ENCODE measurements at places on chromosomes 1 and 21.

- DNase-seq, result peak; percentile 60
Measured at GRCh38 chr1:156160743-156161171, 7.4 kb downstream of the SEMA4A start.

GRCh38 chr1:145886390-145886789, 724 bp upstream of the ANKRD35 start:
- DNase-seq, result no peak

- no peak for DNase-seq
Measured at GRCh38 chr21:45012662-45013259, 61.6 kb upstream of the ADARB1 start.

DNA sequence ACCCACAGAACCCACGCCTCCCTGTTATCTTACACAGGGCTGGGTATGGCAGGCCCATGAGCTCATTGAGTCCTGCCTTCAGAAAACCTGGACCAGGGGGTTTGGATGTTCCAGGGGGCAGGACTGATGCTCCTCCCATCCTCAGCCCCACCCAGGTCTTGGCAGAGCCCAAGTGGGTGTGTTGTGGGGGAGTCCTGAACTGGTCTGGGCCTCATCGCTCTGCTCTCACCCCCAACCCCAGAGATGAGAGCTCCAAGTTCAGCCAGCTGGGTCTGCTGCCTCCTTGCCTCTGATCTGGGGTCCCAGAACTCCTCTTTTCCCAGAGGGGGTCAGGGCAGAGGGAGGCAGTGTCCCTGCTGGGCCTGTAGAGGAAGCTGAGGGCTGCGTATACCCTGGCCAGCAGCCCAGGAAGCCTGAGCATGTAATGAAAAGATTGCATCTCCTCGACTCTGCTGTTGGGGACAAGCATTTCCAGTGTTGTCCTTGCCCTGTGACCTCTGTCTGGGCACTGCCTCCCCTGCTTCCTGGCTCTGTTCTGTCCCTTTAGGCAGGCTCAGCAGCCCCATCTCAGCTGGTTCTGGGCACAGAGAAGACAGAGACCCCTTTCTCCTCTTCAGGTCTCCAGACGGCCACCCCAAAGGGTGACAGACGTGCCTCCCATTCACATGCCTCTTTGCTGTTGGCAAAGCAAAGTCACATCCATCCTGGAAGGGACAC, 54.7 kb upstream of the EPS8L3 start:
- no peak for DNase-seq

- no peak for DNase-seq
Measured at GRCh38 chr1:200903793-200904192, 9.1 kb downstream of the INAVA start.

GRCh38 chr1:11180342-11180744, 8.8 kb upstream of the ANGPTL7 start:
- no peak for DNase-seq

DNA sequence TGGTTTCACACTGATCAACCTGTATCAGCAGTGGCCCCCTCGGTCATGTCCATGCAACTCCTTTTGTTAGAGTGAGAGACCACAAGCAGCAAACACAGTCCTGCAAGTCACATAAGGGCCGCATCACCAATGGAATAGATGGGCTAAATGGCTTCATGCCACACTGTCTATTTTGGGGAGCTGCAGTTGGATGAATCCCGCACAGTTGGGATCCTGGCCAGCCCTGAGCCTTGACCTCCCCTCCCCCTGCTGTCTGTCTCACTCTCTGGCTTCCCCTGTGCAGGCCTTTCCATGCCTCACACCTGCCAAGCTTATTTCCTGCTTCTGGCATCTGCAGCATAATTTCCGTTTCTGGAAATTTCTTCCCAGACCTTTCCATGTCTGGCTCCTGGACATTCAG, 57.0 kb downstream of the CNIH3 start:
- DNase-seq, result no peak

- DNase-seq, result no peak
Measured at GRCh38 chr1:147840909-147841308, 61.7 kb upstream of the GJA8 start.

DNA sequence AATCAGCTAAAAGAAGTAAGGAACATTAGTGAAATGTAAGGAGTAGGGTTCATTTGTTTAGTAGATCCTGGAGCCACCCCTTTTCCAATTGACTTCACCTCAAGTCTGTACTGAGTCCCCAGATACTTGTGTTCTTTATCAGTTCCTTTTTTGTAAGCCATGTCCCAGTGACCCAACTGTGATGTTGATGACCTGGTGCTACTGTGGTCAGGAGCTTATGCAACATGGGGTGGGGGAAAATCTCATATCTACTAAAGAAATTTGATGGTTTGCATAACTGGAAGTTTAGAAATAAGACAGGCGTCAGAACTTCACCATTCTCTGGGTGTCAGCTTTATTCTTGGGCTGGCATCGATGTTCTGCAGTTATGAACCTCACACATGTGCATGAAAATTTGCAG, 120.5 kb downstream of the LRRC7 start:
- DNase-seq, result no peak

GRCh38 chr1:26364956-26365355, 7.6 kb downstream of the ZNF683 start:
- DNase-seq, result no peak

DNA sequence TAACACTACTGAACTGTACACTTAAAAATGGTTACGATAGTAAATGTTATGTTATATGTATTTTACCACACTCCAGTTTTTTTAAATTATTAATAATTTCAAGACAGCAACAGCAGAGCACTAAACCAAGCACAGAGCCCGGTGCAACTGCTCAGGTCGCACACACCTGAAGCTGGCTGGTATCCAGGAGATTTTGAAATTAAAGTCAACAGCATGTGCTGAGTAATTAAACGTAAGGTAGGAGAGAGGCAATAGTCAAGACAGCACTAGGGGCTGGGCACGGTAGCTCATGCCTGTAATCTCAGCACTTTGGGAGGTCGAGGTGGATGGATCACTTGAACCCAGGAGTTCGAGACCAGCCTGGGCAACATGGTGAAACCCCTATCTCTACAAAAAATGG, 35.1 kb upstream of the SLC30A10 start:
- no peak for DNase-seq

GRCh38 chr1:159928491-159929050, 3.3 kb upstream of the TAGLN2 start:
- no peak for DNase-seq

DNA sequence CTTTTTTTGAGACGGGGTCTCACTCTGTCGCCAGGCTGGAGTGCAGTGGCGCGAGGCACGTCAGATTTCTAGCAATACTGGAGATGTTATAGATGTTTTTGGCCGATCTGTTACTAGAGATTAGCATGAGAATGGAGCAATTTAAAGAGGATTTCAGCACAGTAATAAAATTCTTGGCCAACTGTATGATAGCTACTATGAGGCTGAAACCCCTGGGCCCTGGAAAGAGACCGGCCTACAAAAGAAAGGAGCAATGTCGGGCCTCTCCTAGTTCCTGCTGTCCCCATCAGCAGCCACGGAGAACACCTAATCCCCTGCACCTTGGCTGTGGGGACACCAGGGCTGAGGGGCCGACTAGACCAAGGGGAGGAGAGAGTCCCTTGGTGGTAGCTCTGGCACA, 9.5 kb upstream of the GNPAT start:
- DNase-seq, result no peak

- no peak for DNase-seq
Measured at GRCh38 chr1:8671306-8671917, 146.0 kb downstream of the RERE start.

DNA sequence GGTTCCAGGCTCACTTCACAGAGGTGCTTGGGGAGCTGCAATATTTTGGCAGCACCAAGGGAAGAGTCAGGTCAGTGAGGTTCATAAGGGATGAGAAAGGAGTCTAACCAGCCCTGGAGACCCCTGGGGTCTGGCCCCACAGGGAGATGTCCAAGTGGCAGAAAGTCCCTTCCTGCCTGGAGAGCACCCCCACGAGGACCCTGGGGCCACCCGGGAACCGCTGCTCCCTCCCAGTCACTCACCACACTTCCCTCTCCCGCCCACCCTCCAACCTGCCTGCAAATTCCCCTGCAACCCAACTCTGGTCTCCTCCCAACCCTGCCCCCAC, 6.5 kb upstream of the ITGB2 start:
- DNase-seq, result no peak

DNA sequence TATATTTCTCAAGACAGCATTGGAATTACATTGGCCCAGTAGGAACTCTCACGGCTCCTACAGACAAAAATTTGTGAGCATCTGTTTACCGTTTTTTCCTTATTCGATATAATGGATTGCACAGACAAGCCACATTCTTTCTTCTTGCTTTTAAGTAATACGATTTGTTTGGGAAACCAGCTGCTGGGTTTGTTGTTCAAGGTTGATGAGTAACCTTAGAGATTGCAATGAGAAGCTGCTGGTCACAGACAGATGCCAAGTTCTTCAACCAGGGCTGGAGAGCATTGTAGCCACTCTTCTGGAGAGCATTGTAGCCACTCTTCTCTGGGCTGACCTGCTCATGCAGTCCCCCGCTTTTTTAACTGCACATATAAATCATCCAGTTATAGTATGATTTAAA, 1.4 kb upstream of the MIA3 start:
- no peak for DNase-seq

DNA sequence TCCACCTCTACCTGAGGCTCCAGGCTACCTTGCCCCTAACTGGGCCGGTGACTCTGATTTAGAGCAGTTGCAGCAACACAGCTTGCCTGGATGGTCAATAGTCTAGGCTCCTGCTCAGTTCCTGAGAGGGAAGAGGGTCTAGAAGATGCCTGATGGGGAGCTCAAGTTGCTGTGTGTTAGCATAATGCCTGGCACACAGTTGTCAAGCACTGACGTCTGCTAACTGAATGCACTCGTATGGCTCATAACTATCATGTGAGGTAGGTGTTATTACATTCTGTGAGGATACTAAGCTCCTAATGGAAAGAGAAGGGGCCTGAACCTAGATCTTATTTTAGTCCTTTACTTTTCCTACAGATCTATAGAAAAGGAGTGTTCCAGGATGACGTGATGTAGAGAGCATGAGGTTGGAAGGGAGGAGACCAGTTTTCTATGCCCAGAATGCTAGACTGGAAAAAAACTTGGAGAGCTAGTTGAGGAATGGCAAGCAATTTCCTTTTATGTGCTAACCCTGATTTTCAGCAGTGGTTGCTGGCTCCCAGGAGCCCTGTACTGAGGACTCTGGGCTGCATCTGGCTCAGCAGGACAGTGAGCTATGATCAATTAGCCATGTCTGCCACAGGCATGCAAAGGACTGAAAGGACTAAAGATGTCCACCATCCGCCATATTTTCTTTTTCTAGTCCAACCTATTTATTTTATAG, 30.0 kb downstream of the FAM78B start:
- DNase-seq, result no peak

DNA sequence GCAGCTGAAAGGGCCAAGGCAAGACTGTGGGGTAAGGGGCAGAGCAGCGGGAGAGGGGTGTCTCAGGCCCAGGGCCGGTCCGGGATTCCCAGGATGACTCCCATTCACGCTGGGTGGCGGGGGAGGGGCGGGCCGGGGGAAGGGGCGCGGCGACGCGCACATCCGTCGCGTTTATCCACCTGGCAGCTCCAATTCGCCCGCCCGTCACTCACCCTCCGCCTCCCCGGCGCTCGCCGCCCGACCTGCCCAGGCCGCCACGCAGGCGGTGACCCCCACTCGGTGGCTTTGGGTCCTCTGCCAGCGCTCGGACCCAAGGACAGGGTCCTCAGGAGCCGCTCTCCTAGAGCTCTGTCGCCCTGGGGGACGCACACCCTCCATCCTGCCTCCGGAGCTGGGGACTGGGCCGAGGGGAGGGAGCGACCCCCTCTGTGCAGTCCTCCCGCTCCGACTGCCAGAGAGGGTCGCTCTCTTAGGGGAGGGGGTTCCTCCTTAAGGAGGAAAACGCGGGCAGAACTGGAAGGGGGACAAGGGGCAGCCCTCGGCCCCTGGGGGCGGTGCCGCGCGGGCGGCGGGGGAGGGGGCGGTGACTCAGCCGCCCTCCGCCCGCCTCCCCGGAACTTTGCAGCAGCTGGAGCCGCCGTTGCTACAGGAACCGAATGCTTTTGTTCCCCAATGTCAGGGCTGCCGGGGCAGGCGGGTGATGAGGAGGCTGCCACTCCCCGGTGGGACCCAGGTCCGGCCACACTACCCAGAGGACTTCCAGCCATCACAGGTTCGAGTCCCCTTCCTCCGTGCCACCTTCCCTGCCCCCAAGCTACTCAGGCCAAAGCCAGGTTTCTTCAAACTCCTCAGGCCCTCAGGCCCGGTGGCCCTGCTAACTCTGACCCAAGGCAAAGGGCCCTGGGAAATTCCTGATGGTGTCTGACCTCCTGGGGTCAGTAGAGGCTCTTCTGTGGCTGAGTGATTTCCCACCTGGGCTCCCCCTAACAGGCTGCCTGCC, 3.4 kb downstream of the ADGRB2 start:
- peak; percentile 66 for DNase-seq

DNA sequence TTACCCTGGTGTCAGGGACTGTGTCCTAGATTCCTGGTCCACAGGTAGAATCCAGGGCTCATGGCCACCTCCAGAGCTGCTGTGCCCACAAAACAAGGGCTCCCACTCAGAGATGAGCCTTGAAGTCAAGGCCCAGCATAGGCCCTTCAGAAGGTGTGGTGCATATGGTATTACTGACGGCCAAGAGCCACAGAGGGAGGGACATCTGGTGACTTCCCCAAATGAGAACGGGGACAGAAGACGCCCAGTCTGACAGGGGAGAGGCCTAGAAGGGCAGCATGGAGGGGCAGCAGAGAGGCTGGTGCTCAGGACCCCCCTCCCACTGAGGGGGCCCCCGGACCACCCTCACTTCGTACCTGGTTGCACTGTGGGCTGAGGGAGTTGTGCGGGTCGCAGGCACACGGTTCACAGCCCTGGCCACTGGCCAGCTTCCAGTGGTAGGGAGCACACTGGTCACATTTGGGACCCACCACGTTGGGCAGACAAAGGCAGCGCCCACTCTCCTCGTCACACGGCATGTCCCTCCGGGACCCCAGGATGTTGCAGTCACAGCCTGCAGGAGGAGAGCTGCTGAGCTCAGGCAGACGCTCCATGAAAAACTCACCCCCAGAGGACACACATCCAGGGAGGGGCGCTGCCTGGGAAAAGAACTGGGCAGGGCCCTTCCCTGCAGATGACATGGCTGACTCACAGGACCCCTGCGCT, 25.0 kb downstream of the LAMB3 start:
- DNase-seq, result no peak

- no peak for DNase-seq
Measured at GRCh38 chr21:38351176-38351959, 94.6 kb downstream of the KCNJ15 start.

GRCh38 chr1:89894210-89895201, 73.7 kb downstream of the LRRC8D start:
- DNase-seq, result no peak

GRCh38 chr1:48048980-48049379, 51.8 kb upstream of the TRABD2B start:
- DNase-seq, result no peak

DNA sequence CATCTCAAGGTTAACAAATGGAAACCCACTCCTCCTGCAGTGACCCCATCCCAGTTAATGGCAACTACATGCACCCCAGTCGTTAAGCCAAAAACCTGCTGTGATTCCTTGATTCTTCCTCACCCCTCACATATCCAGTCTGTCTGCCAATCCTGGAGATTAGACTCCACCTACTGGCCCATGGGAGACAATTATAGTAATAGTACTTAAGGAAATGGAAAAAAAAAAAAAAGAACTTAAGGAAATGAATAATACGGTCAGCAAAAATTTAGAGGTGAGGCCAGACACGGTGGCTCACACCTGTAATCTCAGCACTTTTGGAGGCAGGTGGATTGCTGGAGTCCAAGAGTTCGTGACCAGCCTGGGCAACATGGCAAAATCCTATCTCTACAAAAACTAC, 7.0 kb downstream of the NOL9 start:
- no peak for DNase-seq

- DNase-seq, result peak; percentile 69
Measured at GRCh38 chr21:44297525-44298290, 2.1 kb upstream of the PFKL start.

GRCh38 chr1:212256369-212256768, 28.8 kb upstream of the PPP2R5A start:
- no peak for DNase-seq

Data from activated CD4-positive, alpha-beta T cell treated with anti-CD3 and anti-CD28 coated beads, Interleukin-2, amount 50 U/mL, for 4 hours (primary cell).